ENCODE measurements at places on chromosomes 12 and 14. TPM values are rescaled to one million over a fixed set of nuclear protein-coding genes. Genes with fewer than 3 reads are reported as not detected.

STAB2 gene
- polyA plus RNA-seq, result 2.2 TPM

KRT82 gene
- polyA plus RNA-seq, result not detected

IRAK4 gene
- polyA plus RNA-seq, result 16.2 TPM

NKX2-1 gene
- not detected for polyA plus RNA-seq

KCNC2 gene
- 0.59 TPM for polyA plus RNA-seq

NGB gene
- polyA plus RNA-seq, result not detected

TTLL5 gene
- 29.5 TPM for polyA plus RNA-seq

SMCO3 gene
- 3.3 TPM for polyA plus RNA-seq

MYO1H gene
- polyA plus RNA-seq, result 0.86 TPM

SLC39A2 gene
- 2.1 TPM for polyA plus RNA-seq

SBNO1 gene
- polyA plus RNA-seq, result 31.8 TPM

CLEC4C gene
- polyA plus RNA-seq, result not detected

MDGA2 gene
- polyA plus RNA-seq, result 1.8 TPM

FOXJ2 gene
- polyA plus RNA-seq, result 22.5 TPM

APOF gene
- 0.18 TPM for polyA plus RNA-seq

CPNE6 gene
- polyA plus RNA-seq, result not detected

DNA sequence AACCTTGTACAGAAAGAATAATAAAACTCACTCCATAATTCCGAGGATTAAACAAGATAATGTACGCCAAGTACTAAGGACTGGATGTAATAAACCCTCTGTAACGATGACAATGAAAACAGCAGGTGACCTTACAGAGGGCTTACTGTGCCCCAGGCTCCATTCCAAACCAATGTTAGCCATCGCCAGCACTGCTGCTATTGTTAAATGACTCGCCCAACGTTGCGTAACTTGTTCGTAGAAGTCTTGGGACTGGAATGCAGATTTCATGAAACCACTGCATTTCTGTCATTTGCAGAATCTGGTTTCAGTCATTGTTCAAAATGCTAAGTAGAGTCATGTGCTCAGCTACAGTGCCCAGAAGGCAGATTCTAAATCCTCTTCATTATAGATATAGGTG lies 728 bp upstream of the STON2 start:
- DNase-seq, result no peak

DNA sequence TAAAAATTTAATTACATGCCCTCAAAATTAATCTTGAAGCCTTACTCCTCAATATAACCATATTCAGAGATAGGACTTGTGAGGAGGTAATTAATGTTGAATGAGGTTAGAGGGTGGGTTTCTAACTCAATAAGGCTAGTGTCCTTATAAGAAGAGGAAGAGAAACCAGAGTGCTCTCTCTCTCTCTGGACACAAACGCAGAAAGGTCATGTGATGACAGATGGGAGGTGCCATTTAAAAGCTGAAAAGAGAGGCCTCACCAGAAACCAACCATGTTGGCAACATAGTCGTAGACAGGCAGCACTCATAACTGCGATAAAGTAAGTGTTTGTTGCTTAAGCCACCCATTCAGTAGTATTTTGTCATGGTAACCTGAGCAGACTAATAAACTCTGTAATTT lies 378.5 kb upstream of the LMO3 start:
- no peak for DNase-seq

DNA sequence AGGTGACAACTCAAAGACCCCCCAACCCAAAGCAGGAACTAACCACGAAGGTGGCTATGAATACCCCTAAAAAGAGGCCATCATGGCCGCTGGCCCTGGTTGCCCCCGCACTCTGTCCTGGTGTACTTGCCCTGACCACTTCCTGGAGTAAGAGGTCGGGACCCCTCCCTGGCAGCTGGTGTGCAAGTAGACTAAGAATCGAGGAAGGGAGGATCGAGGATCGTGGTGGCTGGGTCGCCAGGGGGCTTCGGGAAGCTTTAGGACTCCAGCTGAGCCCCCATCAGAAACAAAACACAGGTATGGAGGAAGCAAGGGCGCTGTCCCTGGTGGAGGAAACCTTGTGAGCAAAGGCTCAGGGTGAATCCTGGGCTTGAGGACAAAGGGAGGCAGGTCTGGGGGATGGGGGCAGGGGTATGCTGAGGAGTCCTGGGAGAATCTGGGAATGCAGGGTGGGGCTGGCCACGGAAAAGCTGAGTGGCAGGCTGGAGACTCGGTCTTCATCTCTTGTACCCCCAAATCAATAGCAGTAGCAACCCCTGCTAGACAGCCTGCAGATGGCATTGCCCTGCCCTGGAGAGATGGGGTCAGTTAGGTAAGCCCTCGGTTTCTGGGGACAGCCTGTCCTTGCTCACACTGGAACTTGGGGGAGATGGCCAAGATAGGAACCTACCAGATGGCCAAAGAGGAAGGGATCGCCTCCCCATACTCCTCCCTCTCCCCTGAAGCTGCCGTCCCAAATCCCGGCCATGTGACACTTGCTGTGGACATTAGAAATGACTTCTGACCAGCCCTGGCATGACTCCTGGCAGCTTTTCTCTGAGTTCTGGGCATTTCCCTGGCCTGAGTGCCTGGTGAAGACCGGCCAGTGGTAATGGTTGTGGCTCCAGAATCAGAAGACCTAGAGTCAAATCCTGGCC lies 45.3 kb upstream of the ESRRB start:
- no peak for DNase-seq

GRCh38 chr12:51886021-51886710 lies 1.7 kb upstream of the ANKRD33 start:
- DNase-seq, result no peak

GRCh38 chr14:104470588-104470987 lies 109.0 kb upstream of the C14orf180 start:
- DNase-seq, result no peak

GRCh38 chr14:36319899-36320199 lies 588 bp downstream of the MBIP start:
- DNase-seq, result peak; percentile 32

GRCh38 chr12:44571006-44571550 lies 305.0 kb downstream of the NELL2 start:
- DNase-seq, result no peak

- no peak for DNase-seq
These were observed 2.7 kb upstream of the MYF5 start for GRCh38 chr12:80714055-80714454.

DNA sequence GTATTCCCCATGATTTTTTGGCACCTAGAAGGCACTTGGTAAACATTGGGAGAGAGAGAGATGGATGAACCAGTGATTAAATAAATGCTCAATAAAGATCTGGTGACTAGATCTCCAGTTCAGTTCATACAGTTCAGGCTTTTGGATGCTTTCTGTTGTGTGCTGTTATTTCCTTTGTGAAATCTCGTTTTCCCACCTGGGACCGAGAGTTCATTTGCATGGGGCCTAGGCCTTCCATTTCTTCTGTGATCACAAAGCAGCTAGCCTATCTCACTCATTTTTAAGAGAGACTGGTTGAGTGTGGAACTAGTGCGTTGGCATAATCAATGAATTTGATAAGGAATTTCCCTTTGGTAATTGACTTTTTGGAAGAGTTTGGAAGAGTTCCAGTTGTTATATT lies 104.0 kb downstream of the VRK1 start:
- DNase-seq, result no peak

DNA sequence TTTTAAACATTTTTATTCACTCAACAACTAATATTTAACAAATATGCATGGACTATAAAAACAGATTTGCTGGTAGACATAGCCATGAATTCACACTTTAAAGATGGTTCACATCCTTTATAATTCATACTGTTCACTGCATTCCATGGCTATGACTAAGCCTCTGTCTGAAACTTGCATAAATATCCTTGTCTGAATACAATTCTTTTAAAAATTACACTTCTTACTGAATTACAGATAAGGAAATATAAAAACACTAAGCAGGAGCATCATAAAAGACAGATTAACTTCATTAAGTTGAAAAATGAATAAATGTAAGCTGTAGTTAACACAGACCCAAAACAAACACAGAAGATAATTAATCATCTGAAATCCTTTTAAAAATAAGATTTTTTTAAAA lies 53.8 kb downstream of the GXYLT1 start:
- DNase-seq, result no peak

- no peak for DNase-seq
These were observed 165.8 kb downstream of the MON2 start for GRCh38 chr12:62632411-62632918.

- DNase-seq, result no peak
These were observed 8.9 kb upstream of the LTA4H start for GRCh38 chr12:96044017-96044942.

DNA sequence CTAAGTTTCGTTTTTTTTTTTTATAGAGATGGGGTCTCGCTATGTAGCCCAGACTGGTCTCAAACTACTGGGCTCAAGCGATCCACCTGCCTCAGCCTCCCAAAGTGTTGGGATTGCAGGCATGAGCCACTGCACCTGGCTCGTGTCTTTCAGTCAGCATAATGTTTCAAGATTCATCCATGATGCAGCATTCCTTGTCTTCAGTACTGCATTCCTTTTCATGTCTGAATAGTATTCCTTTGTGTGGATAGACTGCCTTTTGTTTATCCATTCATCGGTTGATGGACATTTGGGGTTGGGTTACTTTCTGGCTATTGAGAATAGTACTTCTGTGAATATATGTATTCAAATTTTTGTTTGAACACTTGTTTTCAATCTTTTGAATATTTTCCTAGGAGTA lies 37.4 kb downstream of the HCAR2 start:
- no peak for DNase-seq

DNA sequence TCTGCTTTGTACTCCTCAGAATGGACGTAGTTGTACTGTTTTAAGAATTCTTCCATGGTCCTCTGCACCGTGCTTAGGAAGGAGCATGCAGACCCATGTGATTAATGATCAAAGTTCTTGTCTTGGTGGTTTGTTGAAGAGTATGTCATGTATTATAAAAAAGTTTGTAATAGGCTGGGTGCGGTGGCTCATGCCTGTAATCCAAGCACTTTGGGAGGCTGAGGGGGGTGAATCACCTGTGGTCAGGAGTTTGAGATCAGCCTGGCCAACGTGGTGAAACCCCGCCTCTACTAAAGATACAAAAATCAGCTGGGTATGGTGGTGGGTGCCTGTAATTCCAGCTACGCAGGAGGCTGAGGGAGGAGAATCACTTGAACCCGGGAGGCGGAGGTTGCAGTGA lies 61.8 kb upstream of the RTL1 start:
- DNase-seq, result no peak

DNA sequence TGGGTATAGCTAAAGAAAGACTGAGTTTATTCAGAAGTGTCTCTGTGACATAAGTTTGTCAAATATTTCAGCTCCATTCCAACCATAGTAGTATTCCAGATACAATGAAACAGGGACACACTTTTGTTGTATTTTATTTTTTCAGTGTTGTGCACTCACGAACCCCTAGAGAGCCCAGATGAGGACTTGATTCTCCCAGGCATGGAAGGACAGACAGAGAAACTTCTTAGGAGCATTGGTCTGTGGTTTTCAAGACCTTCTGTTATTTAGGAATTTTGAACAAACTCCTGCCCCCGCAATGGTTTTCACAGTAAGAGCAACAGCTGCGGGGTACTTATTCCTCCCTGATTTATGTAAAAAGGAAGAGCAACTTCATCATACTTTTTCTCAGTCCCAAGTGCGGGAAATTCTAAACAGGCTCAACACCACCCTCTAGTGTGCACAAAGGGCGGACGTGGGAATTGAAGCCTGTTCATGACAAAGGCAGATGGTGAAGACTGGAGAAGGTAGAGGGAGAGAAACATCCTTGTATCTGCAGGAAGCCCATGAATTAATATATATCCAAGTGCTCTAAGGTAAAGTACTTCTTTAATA lies 147.6 kb downstream of the PAH start:
- DNase-seq, result peak; percentile 63

GRCh38 chr12:117228239-117228638 lies 38.0 kb upstream of the FBXO21 start:
- DNase-seq, result no peak

GRCh38 chr12:64008596-64008995 lies 164.1 kb downstream of the SRGAP1 start:
- DNase-seq, result no peak

- DNase-seq, result no peak
These were observed 17.7 kb downstream of the DNAL1 start for GRCh38 chr14:73662487-73662943.

GRCh38 chr14:55976219-55976618 lies 142.0 kb upstream of the PELI2 start:
- no peak for DNase-seq

DNA sequence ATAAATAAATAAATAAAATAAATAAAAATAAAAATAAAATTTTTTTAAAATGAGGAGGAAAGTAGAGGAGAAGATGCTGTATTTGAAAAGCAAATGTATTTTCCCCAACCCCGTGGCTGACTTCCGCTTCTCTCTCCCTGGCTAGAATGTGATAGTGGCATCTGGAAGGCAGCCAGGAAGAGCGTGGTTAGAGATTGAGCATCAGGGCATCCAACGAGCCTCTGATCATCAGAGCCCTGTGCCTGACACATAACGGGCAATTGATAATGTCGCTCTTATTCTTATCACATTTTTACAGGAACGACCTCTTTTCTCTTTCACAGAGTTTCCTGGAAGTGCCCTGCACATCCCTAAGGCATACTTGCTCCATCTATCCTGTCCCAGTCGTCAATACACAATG lies 496.9 kb upstream of the TMEM132C start:
- no peak for DNase-seq

- DNase-seq, result no peak
These were observed 22.7 kb upstream of the DHRS2 start for GRCh38 chr14:23613242-23614070.

GRCh38 chr12:27779920-27780611 lies at the start of the genes KLHL42 and MANSC4:
Gene KLHL42 (plus strand): TSS chr12:27780233. CDS start chr12:27780331, 98 bp downstream.
Gene MANSC4 (minus strand): TSS chr12:27780236. CDS start chr12:27771276, 8,960 bp downstream.
- DNase-seq, result no peak
